CD8-positive, alpha-beta memory T cell (primary cell): ENCODE measurements at places on chromosomes 4 and X. TPM values are rescaled to one million over a fixed set of nuclear protein-coding genes. Genes with fewer than 3 reads are reported as not detected.

DNA sequence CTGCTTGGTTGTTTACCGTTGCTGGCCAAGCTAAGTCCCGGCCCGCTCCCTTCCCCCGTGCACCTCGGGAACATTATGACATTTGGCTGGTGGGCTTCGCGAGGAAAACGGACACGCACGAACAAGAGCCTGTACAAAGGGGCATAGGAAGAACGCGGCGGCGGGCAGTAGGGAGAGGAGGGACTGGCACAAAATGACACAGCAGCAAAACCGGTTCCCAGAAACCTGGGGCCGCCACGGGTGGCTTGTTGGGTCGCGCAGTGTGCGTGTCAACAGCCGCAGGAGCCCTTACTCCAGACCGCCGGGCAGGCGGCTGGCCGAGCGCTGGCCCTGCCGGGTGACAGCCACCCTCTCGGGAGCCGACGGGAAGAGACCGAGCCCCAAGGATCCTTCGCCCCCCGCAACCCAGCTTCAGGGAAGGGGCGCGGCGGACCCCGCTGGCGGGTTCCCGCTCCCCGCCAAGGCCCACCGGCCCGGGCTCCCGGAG lies 1.6 kb upstream of the LIN54 start:
- DNase-seq: peak; percentile 21

GRCh38 chrX:22758807-22759481 lies 240.8 kb upstream of the DDX53 start:
- no peak for DNase-seq

DNA sequence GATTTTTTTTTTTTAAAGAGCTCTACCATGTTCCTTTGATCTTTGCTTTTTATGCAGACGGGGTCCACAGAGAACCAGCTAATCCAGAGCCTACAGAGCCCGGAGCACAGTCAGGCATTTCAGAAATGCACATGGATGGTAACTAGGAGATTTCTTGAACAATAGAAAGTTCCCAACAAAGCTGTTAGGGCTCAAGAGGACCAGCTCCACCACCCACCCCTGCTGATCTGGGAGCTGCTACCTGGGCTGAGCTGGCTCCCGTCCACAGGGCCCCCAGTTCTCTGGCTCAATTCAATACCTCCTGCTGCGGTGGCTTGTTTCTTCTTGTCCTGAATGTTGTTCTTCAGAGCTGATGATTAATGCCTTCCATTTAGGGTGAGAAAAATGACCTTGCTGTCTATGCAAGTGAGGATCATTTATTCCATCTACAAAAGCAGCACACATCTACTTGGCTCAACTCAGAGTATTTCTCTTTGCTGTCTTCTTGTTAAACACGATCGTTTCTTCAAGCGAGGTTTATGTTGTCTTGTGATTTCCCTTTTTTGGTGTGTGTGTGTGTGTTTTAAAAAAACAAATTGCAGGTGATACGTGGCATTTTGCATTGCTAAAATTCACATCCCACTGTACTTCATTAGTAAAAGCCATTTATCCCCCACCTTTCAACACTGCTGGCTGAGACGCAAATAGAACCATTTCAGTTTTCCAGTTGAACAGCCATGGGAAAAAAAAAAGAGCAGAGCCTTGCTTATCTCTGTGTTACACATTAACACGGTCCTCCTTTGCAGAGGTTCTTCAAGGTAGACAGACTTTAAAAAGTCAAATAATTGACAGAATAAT lies 31.3 kb downstream of the IGFBP7 start:
- DNase-seq: no peak

DNA sequence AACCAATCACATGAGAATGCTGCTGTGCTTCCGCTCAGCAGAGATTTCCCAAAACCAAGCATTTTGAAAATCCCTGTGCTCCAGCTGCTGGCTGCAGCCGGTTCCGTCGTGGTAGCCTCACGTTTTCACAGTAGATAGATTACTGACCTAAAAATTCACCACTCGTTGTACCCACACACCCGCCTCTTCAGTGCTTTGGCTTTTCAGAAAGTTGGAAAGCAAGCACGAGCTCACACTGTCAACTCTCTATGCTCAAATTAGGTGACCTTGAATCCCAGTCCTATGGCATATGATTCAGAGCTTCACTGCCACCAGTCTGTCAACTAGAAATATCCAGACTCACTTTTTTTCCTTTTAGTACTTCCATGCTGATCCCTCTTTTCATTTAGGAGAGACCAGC lies 168.9 kb downstream of the DCTD start:
- DNase-seq: no peak

DNA sequence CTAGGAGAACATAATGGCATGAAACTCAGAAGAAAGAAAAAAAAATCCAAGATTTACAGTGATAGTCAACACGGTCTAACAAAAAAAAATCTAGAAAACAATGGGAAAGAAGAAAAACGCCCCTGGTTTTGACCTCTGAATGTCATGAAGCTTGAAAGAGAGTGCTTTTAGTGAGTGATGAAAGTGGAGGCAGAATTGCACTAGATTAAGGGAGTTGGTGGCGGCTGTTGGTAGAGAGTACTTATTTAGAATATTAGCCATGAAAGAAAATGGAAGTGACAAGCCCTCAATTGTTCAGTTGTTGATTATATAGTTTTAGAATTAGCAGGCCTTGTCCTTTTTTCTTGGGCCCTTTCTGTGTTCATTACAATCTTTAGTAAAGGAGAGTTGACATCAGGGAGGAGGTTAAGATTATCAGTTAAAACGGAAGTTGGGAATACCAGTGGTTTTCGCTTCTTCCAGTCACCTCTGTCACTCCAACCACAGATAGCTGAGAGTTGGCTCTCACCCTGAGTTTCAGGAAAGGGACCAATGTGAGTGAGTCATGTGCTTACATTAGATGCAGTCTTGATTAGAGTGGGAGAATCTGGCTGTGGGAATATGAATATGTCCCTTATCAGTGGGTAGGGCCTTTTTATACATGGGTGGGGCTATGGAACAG lies 29.7 kb downstream of the EREG start:
- DNase-seq: no peak

DNA sequence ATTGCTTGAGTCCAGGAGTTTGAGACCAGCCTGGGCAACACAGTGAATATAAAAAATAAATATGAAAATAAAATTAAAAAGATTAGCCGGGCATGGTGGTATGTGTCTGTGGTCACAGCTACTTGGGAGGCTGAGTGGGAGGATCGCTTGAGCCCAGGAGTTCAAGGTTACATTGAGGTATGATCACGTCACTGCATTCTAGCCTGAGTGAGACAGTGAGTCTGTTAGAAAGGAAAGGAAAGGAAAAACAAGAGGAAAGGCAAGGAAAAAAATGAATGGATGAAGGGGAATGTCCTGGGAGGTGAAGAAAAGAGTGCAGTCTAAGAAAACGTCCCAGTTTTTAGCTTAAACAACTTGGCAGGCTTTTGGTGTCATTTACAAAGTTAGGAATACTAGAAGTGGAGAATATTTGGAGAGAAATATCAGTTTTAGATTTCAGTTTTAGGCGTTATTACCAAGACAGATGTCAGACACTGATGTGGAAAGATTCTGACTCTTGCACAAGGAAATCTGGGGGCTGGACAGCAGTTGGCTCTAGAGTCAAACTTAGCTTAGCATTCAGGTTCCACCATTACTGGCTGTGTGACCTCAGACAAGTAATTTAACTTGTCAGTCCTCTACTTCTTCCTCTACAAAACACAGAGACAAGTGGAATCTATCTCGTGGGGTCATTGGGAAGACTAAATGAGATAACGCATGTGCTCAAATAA lies 139.0 kb downstream of the TSPAN5 start:
- DNase-seq: no peak

DNA sequence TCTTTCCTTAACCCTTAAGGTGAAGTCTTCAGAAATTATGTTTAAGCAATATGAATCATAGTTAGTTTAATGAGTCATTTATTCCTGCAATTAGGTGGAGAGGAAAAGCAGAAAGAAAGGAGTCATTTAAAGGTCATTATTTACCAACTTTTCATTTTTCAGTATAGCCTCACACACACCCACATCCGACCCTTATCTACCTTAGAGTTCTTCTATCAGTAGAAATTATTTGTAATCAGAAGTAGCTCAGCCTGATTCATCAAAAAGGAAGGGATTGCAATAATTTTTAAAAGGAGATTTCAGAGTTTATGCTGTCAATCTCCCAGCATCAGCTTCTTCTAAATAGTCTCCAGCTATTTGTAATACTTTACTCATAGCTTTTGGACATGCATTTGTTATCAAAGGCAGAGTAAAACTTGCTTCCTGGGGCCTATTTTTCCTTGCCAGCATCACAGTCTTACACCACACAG lies 5.9 kb downstream of the ANXA10 start:
- DNase-seq: no peak

GRCh38 chr4:58435871-58436270 lies 1325.7 kb upstream of the IGFBP7 start:
- DNase-seq: no peak

GRCh38 chrX:2404776-2405175 lies 96.0 kb downstream of the DHRSX start:
- no peak for DNase-seq

GRCh38 chrX:16087076-16087475 lies 36.3 kb upstream of the GRPR start:
- DNase-seq: no peak

DNA sequence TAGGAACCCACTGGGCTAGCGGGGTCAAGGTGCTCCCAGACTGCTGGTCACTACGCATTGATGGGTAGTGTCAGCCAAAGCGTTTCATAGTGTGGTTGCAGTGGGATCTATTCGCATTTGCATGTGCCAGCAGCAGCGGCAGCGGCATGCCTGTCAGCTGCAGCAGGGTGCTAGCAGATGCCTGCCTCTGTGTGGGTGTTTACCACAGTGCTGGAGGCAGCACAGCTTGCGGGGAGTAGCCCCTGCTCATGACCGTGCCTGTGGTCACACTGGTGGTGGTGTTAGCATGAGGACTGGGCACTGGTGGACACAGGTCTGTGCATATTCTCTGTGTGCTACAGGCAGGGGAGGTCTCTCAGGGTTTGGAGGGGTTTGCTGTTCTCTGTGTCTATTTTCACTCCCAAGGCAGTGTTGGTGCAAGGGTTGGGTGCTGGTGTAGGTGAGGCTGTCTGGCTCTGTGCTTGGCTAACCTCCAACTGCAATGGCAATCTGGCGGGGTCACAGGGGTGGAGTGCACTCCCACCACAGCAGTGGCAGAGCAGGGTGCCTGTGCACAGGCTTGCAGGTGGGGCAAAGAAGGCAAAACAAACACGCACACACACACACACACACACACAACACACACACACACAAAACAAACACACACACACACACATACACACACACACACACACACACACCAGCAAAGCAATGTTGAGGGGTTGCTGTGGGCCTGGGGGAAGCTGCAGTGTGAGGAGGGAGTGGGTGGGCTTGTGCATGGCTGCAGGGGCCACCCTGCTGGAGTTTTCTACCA lies 184.4 kb downstream of the GLUD2 start:
- no peak for DNase-seq

DNA sequence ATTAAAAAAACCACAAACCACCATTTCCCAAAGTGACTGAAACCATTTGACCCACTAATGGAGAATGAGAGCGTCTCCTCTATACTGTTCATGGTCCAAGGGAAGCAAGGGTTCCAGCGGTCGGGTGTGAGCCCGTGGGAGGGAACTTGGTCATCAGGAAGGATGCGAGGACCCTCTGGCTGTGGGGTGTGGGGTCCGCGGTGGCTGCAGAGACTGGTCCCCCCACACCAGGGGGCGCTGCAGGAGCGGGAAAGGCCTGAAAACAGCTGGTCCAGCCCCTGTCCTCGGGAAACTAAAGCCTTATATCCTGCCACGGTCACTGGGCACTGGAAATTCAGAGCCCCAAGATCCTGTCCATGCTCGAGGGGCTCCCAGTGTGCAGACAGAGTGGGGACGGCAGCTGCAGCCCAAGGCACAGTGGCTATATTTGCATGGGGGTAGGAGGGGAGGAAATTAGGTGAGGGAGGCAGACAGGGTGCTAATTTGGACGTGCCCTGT lies 4.3 kb downstream of the BLOC1S4 start:
- peak; percentile 77 for DNase-seq

DNA sequence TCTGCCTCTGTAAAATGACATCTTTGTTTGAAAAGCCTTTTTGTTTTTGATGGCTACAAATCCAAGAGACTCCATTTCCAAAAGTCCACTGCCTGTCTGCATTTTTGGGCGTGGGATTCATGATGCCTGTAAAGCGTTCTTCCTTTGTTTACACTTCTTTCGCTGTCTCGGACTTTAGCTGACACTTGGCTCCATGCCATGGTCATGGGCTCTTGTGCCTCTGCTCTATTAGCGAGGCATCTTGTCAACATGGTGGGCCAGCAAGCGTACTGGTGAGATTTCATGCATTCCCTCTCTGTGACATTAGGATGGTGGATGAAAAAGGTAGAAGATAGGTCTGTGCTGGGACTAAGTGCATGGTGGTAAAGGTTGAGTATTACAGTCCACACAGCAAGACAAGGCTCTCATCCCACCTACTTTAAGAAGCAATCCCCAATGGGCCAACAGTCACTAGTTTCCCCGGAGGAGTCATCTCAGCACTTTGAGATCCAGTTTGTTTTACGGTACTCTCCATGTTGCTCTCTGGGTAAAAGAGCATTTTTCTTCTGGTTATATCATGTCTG lies 298.2 kb upstream of the KLF3 start:
- no peak for DNase-seq

- DNase-seq: no peak
Observed at GRCh38 chr4:69025191-69025998, 70.9 kb upstream of the UGT2B7 start.

GRCh38 chr4:29596228-29596627 lies 1123.9 kb upstream of the PCDH7 start:
- no peak for DNase-seq

- DNase-seq: no peak
Observed at GRCh38 chr4:100852326-100852725, 334.5 kb upstream of the EMCN start.

DNA sequence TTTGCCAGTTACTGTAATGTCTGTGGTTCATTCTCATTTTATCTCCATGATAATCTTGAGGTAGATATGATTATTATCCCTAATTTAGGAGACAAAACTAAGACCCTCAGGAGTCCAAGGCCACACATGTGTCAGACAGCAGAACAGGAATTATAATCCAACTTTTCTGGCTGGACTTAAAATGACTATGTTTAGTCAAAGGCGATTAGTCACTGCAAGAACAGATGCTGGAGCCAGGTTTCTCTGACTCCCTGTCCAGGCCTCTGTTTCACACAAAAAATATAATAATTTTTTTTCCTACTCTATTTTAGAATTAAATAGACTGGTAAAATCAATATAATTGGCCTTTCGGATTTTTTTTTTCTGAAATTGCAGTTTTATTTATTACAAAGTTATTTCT lies 56.7 kb upstream of the TMEM131L start:
- no peak for DNase-seq

GRCh38 chr4:102868153-102868780 lies 525 bp upstream of the CISD2 start:
- DNase-seq: no peak

GRCh38 chr4:15004739-15005301 lies 2.5 kb downstream of the CPEB2 start:
- peak; percentile 25 for DNase-seq

- no peak for DNase-seq
Observed at GRCh38 chrX:13212191-13212651, 107.6 kb downstream of the ATXN3L start.

Gene ZAR1
- not detected for total RNA-seq

Gene TENM3
- total RNA-seq: not detected

Gene USP17L29
- total RNA-seq: not detected

Gene PPBP
- total RNA-seq: not detected

Gene AFM
- total RNA-seq: not detected

Gene FHDC1
- 0.04 TPM for total RNA-seq

Gene TMEM33
- total RNA-seq: 86.8 TPM
